ENCODE measurements at places on chromosomes 1 and 21. TPM values are rescaled to one million over a fixed set of nuclear protein-coding genes. Genes with fewer than 3 reads are reported as not detected.

The PLA2G5 gene
- total RNA-seq: 4.9 TPM

The NUF2 gene
- total RNA-seq: 0.64 TPM

DNA sequence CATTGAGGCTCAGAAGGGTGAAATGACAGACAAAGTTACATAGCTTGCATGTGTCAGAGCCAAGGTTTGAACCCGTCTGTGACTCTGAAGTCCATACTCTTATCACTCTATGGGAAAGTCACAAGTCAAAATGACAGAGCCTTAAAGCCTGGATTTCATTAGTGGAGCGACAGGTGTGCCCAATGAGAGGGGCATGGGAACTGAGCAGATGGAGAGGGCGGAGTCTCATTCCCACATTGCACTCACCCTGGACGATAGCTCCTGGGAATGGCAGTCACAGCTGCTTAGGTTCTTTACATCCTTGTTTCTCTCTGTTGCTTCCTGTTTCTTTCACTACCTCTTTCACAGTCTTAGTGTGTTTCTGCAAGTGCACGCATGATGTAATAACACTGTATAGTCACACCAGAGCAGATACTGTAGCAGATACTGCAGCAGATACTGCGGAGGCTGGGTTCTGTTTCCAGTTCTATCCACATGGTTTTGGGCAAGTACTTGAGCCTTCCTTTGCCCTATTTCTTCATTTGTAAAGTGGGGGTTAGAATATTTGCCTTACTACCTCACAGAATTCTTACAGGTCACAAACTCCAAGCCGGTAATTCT is 127.2 kb downstream of the ZSCAN20 start:
- no peak overlapping the region for H3K27ac ChIP-seq
- no peaks in the 10 kb centered on the region for H3K36me3 ChIP-seq
- no peaks in the 10 kb centered on the region for H3K27me3 ChIP-seq
- no peak for DNase-seq
- no peaks in the 10 kb centered on the region for H3K4me1 ChIP-seq
- H3K4me3 ChIP-seq: no peak overlapping the region

The SPRR2G gene
- total RNA-seq: not detected

- H3K27ac ChIP-seq: no peak overlapping the region
- peak; percentile 48 for DNase-seq
- H3K27me3 ChIP-seq: no peaks in the 10 kb centered on the region
- no peaks in the 10 kb centered on the region for H3K36me3 ChIP-seq
Measured at GRCh38 chr1:201419746-201420607, 1.6 kb downstream of the TNNI1 start.

GRCh38 chr21:21151231-21151630 is 153.0 kb downstream of the NCAM2 start:
- H3K4me3 ChIP-seq: no peak overlapping the region
- no peaks in the 10 kb centered on the region for H3K4me1 ChIP-seq
- H3K36me3 ChIP-seq: no peaks in the 10 kb centered on the region
- DNase-seq: no peak

- H3K4me1 ChIP-seq: no peaks in the 10 kb centered on the region
- no peaks in the 10 kb centered on the region for H3K27me3 ChIP-seq
- no peaks in the 10 kb centered on the region for H3K36me3 ChIP-seq
- no peak overlapping the region for H3K4me3 ChIP-seq
- no peak overlapping the region for H3K27ac ChIP-seq
- no peak for DNase-seq
Measured at GRCh38 chr1:154774175-154774855, 95.8 kb downstream of the KCNN3 start.

DNA sequence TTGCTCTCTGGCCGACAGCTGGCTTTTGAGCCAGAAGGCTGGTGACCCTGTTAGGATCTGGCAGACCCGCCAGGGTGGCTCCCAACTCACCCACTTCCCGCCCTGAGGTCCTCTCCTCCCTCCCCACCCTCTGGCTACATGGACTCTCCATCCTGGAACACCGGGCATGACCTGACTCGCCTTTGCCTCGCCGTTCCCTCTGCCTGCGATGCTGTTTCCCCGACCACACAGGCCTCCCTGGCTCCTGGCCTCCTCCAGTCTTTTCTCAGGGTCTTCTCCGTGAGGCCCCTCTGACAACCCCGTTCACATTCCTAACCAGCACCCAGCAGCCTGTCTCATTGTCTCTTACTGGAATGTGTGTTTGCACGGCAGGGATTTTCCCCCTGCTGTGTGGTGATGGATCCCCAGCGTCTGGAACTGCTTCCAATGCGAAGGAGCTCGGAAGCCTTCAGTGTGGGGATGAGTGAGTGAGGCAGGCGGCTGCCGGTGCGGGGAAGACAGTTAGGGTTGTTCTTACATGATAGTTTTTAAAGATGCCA is 46.0 kb upstream of the POFUT2 start:
- peak; percentile 60 for DNase-seq
- H3K27ac ChIP-seq: no peak overlapping the region
- no peak overlapping the region for H3K4me3 ChIP-seq
- peaks cover 8% of the 10 kb centered on the region for H3K4me1 ChIP-seq
- H3K36me3 ChIP-seq: no peaks in the 10 kb centered on the region

- no peak overlapping the region for H3K27ac ChIP-seq
- DNase-seq: no peak
- no peaks in the 10 kb centered on the region for H3K27me3 ChIP-seq
- no peaks in the 10 kb centered on the region for H3K36me3 ChIP-seq
Measured at GRCh38 chr1:165411396-165411795, 33.5 kb downstream of the RXRG start.

The FGR gene
- total RNA-seq: 149 TPM

The TMEM222 gene
- 36.7 TPM for total RNA-seq

GRCh38 chr21:43188592-43189210 is 19.9 kb downstream of the CRYAA start:
- H3K27ac ChIP-seq: no peak overlapping the region
- DNase-seq: peak; percentile 63
- no peaks in the 10 kb centered on the region for H3K4me1 ChIP-seq
- no peaks in the 10 kb centered on the region for H3K36me3 ChIP-seq

- no peaks in the 10 kb centered on the region for H3K27me3 ChIP-seq
- peaks cover 72% of the 10 kb centered on the region for H3K4me1 ChIP-seq
- H3K36me3 ChIP-seq: no peaks in the 10 kb centered on the region
Measured at GRCh38 chr1:64955097-64956009, 11.0 kb downstream of the JAK1 start.

DNA sequence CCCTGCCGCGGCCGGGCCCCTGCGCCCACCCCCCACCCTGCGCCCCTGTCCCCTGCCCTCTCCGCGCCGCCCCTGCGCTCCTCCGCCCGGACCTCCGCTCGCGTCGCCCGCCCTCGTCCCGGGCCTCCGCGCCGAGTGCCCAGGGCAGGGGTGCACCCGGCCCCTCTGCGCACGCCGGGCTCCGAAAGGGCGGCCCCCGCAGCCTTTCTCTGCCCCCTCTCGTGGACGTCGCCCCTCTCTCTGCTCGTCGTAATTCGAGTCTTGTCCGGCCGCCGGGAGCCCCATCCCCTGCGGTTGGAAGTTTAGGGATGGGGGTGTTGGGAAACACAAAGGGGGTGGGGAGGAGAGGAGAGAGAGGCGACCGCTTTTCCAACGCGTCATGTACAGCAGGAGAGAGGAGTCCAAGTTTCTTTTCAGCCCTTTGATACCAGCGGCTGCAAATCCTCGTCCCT is 407 bp downstream of the GALNT2 start:
- no peaks in the 10 kb centered on the region for H3K36me3 ChIP-seq
- H3K27me3 ChIP-seq: no peaks in the 10 kb centered on the region
- peak overlapping the region; percentile 70 for H3K27ac ChIP-seq
- H3K4me3 ChIP-seq: peak overlapping the region; percentile 87

GRCh38 chr1:198056255-198056654 is 100.5 kb upstream of the NEK7 start:
- H3K4me3 ChIP-seq: no peak overlapping the region
- H3K27me3 ChIP-seq: no peaks in the 10 kb centered on the region
- H3K27ac ChIP-seq: no peak overlapping the region
- H3K36me3 ChIP-seq: no peaks in the 10 kb centered on the region

DNA sequence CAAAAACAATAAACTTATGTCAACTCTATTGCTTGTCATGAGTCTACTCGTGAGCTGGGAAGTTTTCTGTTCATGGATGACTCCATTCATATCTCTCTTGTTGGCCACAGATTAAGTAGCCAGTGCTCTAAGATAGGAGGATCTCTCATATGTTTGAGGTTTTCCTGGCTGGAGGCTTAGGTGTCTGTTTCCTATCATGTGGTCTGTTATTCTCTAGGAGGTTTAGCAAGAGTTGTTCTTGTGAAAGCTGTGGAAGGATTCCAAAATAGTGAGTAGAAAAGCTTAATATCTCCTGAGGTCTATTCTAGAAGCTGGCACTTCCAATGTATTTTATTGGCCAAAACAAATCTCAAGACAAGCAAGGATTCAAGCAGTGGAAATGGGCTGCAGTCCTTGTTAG is 5.8 kb upstream of the KRTAP20-2 start:
- H3K4me1 ChIP-seq: no peaks in the 10 kb centered on the region
- H3K27me3 ChIP-seq: no peaks in the 10 kb centered on the region

The KDF1 gene
- 10.5 TPM for total RNA-seq

GRCh38 chr1:47333578-47333921 is at the start of gene CMPK1:
Gene CMPK1 (plus strand): TSS chr1:47333790. CDS start chr1:47333946, 156 bp downstream.
- peaks cover 24% of the 10 kb centered on the region for H3K4me1 ChIP-seq
- H3K27ac ChIP-seq: peak within 1 kb of the TSS; percentile 97
- H3K27me3 ChIP-seq: no peaks in the 10 kb centered on the region
- H3K36me3 ChIP-seq: no peaks in the 10 kb centered on the region
- peak; percentile 94 for DNase-seq

The TRIM45 gene
- 1.7 TPM for total RNA-seq

DNA sequence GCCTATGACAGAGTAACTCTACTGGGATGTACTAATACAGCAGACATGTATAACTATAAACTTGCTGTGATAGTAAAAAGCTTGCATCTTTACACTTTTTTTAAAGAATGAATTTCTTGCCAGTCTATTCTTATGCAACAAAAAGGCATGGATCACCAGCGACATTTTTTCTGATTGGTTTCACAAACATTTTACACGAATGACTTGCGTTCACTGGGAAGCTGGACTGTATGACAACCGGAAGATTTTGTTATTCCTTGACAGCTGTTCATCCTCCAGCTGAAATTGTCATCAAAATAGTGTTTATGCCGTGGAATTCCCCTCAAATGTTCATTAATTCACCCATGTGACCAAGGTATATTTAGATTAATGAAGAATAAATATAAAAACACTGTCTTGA is 131.0 kb downstream of the XPR1 start:
- no peaks in the 10 kb centered on the region for H3K4me1 ChIP-seq
- DNase-seq: no peak
- no peaks in the 10 kb centered on the region for H3K27me3 ChIP-seq
- no peak overlapping the region for H3K27ac ChIP-seq

DNA sequence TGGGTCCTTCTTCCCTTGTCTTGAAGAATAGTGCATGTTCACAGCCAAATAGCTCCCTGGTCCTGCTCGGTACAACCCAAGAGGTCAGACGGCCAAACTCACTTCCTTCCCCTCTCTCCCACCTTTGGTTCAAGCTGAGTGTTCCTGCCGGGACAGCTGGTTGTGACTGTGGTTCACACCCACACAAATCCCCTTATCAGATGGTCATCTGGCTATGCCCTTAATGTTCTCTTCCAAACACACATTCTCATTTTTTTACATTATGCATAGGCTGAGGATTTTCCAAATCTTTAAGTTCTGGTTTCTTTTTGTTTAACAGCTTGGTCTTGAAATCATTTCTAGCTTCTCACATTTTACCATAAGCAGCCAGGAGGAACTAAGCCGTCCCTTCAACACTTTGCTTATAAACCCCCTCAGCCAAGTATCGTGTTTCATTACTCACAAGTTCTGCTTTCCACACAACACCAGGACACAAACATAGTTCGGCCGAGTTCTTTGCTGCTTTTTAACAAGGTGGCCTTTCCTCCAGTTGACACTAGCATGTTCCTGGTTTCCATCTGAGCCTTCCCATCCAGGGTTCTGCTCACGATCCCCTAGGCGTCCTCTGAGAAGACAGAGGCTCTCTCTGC is 19.7 kb upstream of the TSPEAR start:
- no peaks in the 10 kb centered on the region for H3K36me3 ChIP-seq
- no peak overlapping the region for H3K4me3 ChIP-seq
- no peak overlapping the region for H3K27ac ChIP-seq
- H3K4me1 ChIP-seq: no peaks in the 10 kb centered on the region
- DNase-seq: no peak
- peaks cover 20% of the 10 kb centered on the region for H3K27me3 ChIP-seq

The VANGL1 gene
- 10.4 TPM for total RNA-seq

- no peaks in the 10 kb centered on the region for H3K36me3 ChIP-seq
- no peaks in the 10 kb centered on the region for H3K27me3 ChIP-seq
- H3K4me3 ChIP-seq: no peak overlapping the region
Measured at GRCh38 chr1:214537219-214537618, 14.2 kb downstream of the PTPN14 start.

GRCh38 chr1:22143065-22144033 is at the start of gene WNT4:
Gene WNT4 (minus strand): TSS chr1:22143097. CDS start chr1:22142922, 175 bp downstream.
- peaks cover 13% of the 10 kb centered on the region for H3K4me1 ChIP-seq
- DNase-seq: peak; percentile 81
- H3K27me3 ChIP-seq: peaks cover 25% of the 10 kb centered on the region

The GPATCH2 gene
- 11.3 TPM for total RNA-seq

The OPRD1 gene
- not detected for total RNA-seq

GRCh38 chr1:113745425-113745824 is 13.9 kb downstream of the PHTF1 start:
- H3K27me3 ChIP-seq: no peaks in the 10 kb centered on the region
- H3K4me3 ChIP-seq: no peak overlapping the region
- peaks cover 17% of the 10 kb centered on the region for H3K36me3 ChIP-seq

DNA sequence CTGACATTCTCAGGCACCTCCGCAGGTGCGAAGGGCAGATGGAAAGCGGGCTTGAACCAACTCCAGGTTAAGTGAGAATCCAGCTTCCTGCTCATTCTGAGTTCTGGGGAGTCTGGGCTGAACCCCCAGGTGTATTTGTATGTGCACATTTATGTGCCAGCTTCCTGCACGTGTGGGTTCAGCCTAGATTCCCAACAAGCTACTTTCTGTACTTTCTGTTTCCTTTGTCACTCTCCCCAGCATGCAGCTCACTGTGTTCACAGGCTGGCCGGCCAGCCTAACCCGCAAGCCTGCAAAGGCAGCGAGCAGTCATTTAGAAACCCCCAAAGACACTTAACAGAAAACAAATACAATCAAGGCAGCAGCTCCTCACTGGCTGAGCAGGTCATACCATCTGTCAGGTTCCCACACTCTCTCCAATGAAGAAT is 1.3 kb upstream of the IL19 start:
- H3K4me3 ChIP-seq: no peak overlapping the region
- peaks cover 11% of the 10 kb centered on the region for H3K4me1 ChIP-seq
- DNase-seq: no peak

GRCh38 chr1:39826583-39826982 is 37.9 kb upstream of the BMP8B start:
- DNase-seq: no peak
- no peaks in the 10 kb centered on the region for H3K4me1 ChIP-seq
- no peaks in the 10 kb centered on the region for H3K27me3 ChIP-seq
- H3K36me3 ChIP-seq: no peaks in the 10 kb centered on the region
- H3K4me3 ChIP-seq: no peak overlapping the region
- no peak overlapping the region for H3K27ac ChIP-seq

- no peak overlapping the region for H3K4me3 ChIP-seq
- no peaks in the 10 kb centered on the region for H3K27me3 ChIP-seq
- no peak for DNase-seq
- no peaks in the 10 kb centered on the region for H3K4me1 ChIP-seq
- H3K36me3 ChIP-seq: no peaks in the 10 kb centered on the region
Measured at GRCh38 chr1:157831968-157832626, 9.5 kb downstream of the CD5L start.
